Right ventricle myocardium inferior (tissue), 1 donor: ENCODE measurements at places on chromosomes 2 and 18. TPM values are rescaled to one million over a fixed set of nuclear protein-coding genes. Genes with fewer than 3 reads are reported as not detected.

GRCh38 chr2:221948076-221948475, 350.7 kb downstream of the PAX3 start:
- no peak for DNase-seq

- no peak for DNase-seq
These were observed 512.8 kb upstream of the NRP2 start for GRCh38 chr2:205169464-205169863.

DNA sequence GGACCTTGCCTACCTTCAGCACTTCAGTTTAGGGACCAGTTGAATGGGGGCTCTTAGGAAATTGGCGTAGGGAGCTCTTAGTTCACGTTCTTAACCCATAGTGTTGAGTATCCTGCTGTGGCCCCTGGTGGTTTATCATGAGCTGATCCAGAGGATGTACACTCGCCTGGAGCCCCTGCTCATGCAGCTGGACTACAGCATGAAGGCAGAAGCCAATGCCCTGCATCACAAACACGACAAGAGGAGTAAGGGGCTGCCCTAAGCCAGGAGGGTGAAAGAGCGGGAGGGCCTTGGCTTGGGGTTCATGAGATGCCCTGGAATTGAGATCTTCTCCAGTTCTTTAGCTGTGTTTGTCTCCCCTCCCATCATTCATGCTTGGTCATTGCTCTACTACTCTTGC, 2.9 kb downstream of the RETREG2 start:
- no peak for DNase-seq

Gene ZSCAN30
- 9.5 TPM for total RNA-seq

- no peak for DNase-seq
These were observed 23.5 kb upstream of the TMEM178A start for GRCh38 chr2:39642051-39642718.

DNA sequence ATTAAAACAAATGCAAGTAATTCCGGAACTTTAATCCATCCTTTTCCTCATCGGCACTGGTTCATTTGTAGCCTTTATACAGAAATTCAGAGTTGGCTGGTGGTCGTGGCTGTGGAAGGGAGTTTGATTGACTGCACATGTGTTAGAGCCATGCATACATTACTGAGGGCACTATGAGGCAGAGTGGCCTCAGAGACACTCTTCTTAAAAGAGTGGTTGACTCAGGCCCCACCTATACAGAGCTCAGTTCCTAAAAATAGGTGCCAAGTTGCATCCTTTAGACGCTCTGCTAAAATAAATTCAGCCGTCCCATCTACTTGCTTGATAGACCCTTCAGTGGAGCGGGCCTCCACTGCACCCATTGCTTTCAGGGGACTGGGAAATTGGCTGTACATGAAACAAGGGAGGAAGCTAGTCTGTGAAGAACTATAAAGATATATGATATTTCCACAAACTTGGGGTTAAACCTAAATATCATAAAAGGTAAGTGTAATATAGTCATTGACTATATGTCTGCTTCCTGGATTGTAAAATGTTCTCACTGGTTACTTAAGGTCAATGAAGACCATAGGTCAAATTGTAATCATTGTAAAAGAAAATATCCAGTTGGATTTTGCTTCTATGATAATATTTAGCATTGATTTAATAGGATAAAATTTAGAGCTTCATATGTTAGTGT, 298.9 kb downstream of the XIRP2 start:
- no peak for DNase-seq

- no peak for DNase-seq
These were observed 682 bp upstream of the LNPK start for GRCh38 chr2:176002688-176003210.

DNA sequence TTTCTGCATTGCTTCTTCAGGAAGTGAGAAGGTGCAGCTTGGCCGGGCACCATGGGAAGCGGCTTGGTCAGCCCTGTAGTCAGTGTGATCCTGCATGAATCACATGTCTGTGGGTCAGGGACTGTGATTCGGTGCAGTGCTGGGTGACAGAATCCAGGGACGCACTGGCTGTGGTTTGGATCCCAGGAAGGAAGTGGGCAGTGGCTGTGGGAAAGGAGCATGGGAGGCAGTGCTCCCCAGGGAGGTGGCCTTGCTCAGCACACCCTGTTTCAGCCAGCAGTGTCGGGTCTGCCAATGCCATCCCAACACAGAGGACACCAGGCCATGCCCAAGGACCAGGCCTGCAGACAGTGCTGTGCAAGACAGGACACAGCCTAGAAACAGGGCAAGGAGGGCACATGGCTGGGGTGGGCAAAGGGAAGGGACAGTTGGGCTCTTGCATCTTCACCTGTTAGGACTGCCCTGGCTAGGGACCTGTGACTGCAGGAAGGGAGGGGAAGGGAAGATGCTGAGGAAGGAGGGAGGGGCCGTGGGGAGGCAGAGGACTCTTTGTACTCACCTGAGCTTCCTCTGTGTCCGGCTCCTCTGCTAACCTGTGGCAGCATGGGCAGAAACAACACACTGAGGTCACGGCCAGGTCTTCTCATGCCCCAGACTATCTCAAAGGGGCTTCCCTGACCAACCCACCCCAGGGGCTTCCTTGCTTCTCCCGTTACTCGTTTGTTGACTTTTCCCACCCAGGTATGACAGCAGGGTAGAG, 37.2 kb upstream of the DNMT3A start:
- DNase-seq = peak; percentile 57

GRCh38 chr2:34705551-34706247, 1106.6 kb upstream of the FAM98A start:
- DNase-seq = no peak

GRCh38 chr2:26088038-26088643, 54.3 kb downstream of the RAB10 start:
- no peak for DNase-seq

- DNase-seq = no peak
These were observed 969.6 kb upstream of the PIK3C3 start for GRCh38 chr18:40985436-40985835.

DNA sequence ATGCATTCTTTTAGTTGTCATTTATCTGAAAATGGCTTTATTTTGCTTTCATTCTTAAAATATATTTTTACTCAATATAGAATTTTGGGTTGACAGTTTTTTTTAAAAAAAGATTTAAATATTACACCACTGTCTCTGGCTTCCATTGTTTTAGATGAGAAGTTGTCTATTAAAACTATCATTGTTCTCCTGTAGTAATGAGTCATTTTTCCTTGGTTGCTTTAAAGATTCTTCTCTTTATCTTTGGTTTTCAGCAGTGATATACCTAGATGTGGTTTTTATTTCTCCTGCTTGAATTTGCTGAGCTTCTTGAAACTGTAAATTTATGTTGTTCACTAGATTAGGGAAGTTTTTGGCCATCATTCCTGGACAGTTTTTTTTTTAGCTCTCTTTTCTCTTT, 26.7 kb upstream of the DLX2 start:
- DNase-seq = no peak

DNA sequence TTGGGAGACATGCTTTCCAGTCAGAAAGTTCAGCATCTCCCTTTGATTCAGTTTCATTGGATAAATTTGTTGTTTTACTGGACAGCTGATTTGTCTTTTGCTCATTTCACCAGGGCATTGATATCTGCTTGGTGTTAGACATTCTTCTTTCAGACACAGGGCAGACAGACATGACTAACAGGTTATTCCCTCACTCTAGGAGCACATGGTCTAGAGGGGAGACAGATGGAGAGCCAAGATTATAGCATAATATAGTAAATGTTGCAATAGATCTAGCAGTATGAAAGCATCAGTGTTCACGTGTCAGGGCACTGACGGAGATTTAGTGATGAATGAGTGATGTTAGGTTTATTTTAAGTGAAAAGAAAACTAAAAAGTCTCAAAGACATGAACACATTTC, 187.0 kb upstream of the CYRIA start:
- DNase-seq = no peak

DNA sequence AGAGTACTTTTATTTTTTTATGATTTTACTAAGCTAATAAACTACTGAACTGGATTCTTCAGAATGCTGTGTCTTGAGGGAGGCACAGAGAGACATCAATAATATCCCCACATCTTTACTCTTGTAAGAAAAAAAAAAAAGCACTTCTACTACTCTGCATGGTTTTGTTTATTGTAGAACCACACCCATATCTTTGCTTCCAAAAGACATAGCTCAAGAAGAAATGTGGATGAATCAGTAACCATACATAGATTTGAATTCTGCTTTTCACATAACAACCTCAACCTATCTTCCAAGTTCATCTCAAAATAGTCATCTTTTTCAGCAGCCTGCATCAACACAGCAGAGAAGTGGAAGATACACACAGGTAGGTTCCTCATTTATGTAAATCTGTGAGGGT, 12.2 kb upstream of the COL5A2 start:
- no peak for DNase-seq

DNA sequence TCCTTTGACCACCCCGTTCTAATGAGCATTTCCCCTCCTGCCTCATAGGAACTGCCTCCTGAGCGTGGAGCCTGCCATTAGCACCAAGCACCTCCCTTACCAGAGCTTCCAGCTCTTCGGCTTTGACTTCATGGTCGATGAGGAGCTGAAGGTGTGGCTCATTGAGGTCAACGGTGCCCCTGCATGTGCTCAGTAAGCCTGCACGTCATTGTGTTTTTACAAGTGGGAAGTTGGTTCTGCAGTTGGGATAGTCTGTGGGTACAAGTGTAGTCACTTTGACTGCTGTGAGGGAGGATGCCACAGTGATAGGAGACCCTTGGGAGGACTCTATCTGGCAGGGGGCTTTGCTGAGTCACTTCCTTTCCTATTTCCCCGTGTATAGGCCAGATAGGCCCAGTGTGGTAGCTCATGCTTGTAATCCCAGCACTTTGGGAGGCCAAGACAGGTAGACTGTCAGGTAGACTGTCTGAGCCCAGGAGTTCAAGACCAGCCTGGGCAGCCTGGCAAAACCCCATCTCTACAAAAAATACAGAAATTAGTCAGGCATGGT, 22.0 kb upstream of the POLR1B start:
- no peak for DNase-seq

Gene HMSD
- total RNA-seq = not detected

GRCh38 chr2:120398051-120398995, 52.4 kb downstream of the INHBB start:
- DNase-seq = no peak

Gene GREB1
- 11.4 TPM for total RNA-seq

Gene GAREM2
- total RNA-seq = 1.4 TPM

- no peak for DNase-seq
These were observed 17.9 kb upstream of the EHBP1 start for GRCh38 chr2:62687636-62688035.

Gene ALPP
- total RNA-seq = not detected

GRCh38 chr2:180739070-180739469, 241.3 kb upstream of the UBE2E3 start:
- DNase-seq = no peak

Gene CCL20
- not detected for total RNA-seq

Gene TEX51
- total RNA-seq = not detected

Gene DOCK10
- 2.3 TPM for total RNA-seq

DNA sequence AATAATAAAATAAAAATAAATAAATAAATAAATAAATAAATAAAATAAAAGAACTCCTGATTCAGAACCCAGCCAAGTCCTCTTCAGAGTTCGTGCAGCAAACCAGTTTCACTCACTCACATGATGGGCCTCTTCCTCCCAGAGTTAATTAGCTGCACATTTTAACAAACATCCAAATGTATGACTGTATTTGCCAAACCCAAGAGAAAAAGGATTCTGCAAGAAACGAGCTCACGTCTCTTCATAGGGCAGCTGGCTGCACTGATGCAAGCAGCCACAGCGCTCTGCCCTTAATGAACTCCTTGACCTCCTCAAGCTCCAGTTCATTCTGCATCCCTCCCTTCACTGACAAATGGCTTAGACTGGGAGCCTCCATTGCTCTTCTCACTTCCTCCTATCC, 55.1 kb downstream of the MREG start:
- no peak for DNase-seq

Gene MOCOS
- 0.38 TPM for total RNA-seq

Gene TAF4B
- total RNA-seq = 1.2 TPM

- DNase-seq = no peak
These were observed 9.0 kb upstream of the FAM136A start for GRCh38 chr2:70310899-70311298.

DNA sequence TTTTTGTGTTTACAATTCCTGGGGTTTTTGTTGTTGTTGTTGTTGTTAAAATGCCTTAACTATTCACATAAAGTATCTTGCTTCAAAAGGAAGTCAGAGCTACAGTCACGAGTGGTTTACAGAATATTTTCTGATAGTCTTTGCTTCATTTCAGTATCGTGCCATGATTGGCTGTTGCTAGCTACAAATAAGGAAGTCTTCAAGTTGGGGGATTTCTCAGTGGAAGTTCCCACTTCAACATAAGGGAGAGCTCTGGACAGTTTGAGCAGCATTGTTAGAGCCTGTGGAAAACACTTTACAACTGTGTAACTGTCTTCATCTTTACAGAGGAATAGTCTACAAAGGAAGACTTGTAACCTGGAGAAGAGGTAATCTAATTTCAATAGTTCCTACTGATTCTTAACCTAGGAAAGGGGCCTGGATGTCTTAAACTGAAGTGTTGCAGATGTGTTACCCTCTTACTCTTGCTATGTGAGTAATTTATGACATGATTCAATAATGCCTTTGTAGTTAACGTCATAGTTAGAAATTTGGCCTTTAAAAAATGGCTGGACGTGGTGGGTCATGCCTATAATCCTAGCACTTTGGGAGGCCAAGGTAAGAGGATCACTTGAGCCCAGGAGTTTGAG, 23.4 kb upstream of the TANK start:
- no peak for DNase-seq

Gene CYTIP
- 1.7 TPM for total RNA-seq

Gene CTNNA2
- total RNA-seq = not detected

DNA sequence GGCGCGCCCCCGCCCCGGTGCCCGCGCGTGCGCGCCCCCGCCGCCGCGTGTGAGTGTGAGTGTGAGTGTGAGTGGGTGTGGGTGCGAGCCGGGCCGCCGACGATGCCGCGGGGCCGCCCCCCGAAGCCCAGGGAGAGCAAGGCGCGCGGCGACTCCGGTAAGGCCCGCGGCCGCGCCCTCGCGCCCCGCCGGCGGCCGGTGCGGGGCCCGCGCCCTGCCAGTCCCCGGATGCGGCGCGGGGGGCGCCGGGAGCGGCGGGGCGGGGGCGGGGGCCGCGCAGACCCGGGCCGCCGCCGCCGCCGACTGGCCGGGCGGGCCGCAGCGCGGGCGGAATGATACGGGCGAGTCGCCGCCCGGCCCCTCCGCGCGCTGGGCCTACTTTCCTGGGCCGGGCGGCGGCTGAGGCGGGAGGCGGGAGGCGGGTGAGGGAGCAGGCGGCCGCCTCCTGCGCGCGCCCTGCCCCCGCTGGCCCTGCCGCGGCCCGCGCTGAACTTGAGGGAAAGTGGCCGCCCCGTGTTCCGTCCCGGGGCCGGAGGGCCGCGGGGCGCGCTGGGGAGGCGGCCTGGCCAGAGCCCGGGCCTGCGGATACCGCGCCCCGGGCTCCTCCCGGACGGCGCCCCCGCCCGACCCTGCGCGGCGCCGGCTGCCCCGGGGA, at the start of gene ZNF236:
Gene ZNF236, plus strand, starts transcription at position 52 of the 655 bp plus-strand sequence. Its CDS starts 51 bp downstream, at position 103.
- peak; percentile 92 for DNase-seq

Gene PHLPP1
- total RNA-seq = 5.1 TPM
